Activated T-helper 1 cell treated with anti-CD3 and anti-CD28 coated beads, Interleukin-12 subunit alpha, Interleukin-12 subunit beta, Interleukin-2, Interleukin-4 antibody, amounts not matched to agents 30 ng/mL and 10 ng/mL and 1 ng/mL, durations not matched to agents 14 hours and 24 hours and 36 hours (primary cell): ENCODE measurements at places on chromosomes 4 and X. TPM values are rescaled to one million over a fixed set of nuclear protein-coding genes. Genes with fewer than 3 reads are reported as not detected.

DNA sequence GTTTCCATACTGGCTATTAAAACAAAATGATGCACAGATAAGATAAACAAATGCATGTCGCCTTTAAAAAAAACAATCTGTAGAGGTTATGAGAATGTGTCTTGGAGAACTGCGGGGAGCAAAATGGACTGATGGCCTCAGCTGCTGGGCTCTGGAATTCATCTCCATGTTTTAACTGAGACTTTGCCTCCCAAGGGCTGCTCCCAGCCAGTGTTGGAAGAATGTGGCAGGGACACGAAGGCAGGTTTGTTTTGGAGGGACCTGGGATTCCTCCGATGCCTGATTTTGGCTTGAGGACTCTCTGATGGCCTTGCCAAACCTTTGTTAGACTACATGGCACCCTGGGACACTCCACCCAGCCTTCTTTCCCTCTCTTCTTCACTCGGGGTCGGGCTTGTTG lies 83.5 kb upstream of the AP1S2 start:
- H3K4me1 ChIP-seq = no peaks in the 10 kb centered on the region
- H3K36me3 ChIP-seq = no peaks in the 10 kb centered on the region
- no peak overlapping the region for H3K4me3 ChIP-seq
- DNase-seq = no peak
- H3K27ac ChIP-seq = no peak overlapping the region
- H3K27me3 ChIP-seq = peaks cover 8% of the 10 kb centered on the region

The STBD1 gene
- 0.51 and 0.57 TPM in 2 replicates for total RNA-seq

DNA sequence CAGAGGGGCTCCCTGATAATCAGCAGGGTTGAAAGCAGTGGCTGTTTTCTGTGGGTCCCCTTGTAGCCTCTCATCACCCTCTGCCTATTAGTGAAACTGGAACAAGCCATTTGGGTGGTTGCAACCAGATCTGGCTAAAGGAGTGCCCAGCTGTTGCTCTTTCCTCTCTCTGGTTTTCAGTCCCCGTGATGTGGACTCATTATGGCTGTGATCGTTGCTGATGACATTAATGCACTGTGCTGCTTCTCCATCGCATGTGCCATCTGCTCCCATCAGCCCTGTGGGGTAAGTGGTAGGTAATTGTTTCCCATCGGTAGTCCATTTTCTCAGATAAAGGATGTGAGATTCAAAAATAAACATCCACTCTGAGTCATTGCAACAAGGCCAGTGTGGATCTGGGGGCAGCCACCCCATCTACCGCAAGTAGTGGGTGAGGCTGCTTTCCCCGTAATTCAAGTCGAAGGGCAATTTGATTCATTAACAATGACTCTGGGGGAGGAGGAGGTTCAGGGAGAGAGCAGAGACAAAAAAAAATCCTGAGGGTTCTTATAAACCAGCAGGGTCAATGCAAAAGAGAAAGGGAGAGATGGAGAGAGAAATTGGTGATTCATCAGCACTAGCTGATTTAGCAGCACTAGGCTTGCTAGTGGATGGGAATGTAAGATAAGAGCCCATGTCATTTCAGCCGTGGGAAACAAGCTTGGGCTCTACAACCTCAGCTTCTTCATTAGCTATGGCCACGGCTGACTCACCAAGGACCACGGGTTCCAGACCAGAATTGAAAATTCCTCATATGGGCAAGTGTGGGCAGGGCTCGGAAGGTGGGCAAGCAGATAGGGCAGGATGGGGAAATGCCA lies 357.8 kb downstream of the MID1IP1 start:
- peaks cover 2% of the 10 kb centered on the region for H3K27me3 ChIP-seq
- H3K36me3 ChIP-seq = no peaks in the 10 kb centered on the region
- DNase-seq = no peak
- peaks cover 27% of the 10 kb centered on the region for H3K4me1 ChIP-seq
- H3K4me3 ChIP-seq = no peak overlapping the region
- no peak overlapping the region for H3K27ac ChIP-seq

DNA sequence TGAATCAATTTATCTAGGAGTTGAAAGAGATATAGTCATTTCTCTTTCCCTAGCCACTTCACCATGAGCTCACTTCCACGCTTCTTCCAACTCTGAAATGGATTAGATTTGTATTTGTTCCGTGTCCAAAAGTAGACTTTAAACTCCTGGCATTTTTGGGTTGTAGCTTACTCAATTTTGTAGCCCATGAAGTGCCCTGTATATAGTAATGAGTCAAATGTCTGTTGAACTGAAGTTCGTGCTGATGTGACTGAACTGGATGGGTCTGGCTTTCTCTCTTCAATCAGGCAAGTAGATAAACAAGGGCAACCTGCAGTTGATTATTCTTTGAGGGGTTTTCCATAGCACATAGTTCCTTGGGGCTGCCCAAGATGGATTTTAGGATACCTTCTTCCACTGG lies 450.6 kb downstream of the SH2D1A start:
- DNase-seq = no peak
- H3K36me3 ChIP-seq = no peaks in the 10 kb centered on the region
- no peaks in the 10 kb centered on the region for H3K4me1 ChIP-seq
- no peak overlapping the region for H3K27ac ChIP-seq
- no peak overlapping the region for H3K4me3 ChIP-seq

GRCh38 chr4:10413177-10413576 lies 44.0 kb downstream of the ZNF518B start:
- no peak for DNase-seq
- no peak overlapping the region for H3K27ac ChIP-seq
- no peaks in the 10 kb centered on the region for H3K36me3 ChIP-seq
- no peak overlapping the region for H3K4me3 ChIP-seq
- H3K4me1 ChIP-seq = peaks cover 7% of the 10 kb centered on the region
